ENCODE measurements at places on chromosomes 5 and 9.

DNA sequence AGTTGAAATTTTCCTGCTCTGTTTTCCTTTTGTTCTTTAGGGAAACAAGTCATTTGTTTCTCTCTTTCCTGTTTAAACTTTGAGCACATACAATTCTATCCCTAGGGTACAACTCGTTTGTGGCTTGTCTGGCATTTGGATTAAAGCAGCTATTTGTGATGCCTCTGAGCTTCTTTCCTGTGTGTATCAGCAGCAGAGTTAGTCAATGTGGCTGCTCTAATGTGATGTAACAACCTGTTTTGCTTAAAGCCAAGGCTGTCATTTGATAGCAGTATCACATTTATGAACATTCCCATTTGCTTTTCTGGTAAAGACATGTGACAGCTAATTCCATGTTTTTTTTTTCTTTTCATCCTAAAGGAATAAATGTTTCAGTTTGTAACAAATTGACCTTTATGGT is 314.3 kb upstream of the CHD1 start:
- DNase-seq, result no peak

- DNase-seq, result no peak
These were observed 49.0 kb downstream of the DAPK1 start for GRCh38 chr9:87546704-87547103.

DNA sequence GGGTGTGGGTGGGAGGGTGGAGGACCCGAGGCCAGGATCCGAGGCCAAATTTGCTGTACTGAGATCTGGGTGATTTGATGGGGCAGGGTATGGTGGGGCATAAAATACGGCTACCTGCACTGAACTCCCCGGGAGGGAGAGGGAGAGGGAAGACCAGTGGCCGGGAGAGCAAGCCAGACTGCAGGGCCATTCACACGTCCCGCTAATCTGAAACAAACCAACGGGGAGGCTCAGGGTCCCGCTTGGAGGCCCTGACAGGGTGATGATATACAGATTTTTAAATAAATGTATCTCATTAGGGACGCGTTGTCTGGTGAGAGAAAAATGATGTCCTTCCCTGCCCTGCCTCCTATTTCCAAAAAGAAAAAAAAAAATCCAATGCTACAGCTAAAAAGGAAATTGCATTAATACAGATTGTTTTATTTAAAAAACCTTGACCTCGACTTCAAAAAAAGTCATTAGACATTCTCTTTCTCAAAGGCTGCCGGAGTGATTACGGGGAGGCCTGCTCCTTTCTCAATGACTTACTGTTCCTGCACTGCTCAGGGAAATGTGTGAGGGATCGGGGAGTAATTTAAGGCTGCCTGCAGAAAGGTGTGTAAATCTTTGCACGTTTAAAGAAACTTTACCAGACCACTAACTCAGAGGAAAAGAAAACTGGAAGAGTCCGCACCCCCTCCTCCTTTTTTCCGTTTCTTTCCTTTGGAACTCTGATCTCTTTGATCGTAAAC is 11.5 kb upstream of the PRRX2 start:
- no peak for DNase-seq

DNA sequence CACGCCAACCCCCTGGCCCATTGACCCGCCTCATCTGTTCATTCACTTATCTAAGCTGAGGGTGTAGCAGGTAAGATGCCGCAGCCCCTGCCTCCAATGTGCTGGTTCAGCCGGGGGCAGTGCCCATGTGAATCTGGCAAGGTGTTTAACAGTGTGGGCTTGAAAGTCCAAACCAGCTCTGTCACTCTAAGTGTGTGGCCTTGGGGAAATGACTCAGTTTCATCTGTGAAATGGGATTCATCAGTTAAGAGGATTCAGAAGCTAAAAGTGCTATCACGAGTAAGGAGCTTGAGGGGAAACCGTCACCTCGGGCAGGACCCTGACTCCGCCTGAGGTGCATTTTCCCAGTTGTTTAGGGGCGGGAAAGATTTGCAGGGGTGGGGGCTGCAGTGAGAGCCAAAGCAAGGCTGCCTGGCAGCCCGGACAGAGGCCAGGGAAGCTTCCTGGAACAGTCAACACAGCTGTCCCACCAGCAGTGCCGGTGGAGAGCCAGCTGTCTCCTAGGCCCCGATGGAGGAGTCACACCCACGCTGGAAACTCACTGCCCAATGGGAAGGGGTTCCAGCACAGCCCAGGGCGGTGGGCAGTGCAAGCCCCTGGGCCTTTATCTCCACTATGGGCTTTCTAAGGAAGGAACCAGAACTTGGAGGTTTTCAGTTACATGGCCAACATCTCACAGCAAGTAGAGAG is 9.7 kb upstream of the URM1 start:
- DNase-seq, result no peak

- no peak for DNase-seq
These were observed 11.6 kb downstream of the GABRP start for GRCh38 chr5:170795154-170795553.

DNA sequence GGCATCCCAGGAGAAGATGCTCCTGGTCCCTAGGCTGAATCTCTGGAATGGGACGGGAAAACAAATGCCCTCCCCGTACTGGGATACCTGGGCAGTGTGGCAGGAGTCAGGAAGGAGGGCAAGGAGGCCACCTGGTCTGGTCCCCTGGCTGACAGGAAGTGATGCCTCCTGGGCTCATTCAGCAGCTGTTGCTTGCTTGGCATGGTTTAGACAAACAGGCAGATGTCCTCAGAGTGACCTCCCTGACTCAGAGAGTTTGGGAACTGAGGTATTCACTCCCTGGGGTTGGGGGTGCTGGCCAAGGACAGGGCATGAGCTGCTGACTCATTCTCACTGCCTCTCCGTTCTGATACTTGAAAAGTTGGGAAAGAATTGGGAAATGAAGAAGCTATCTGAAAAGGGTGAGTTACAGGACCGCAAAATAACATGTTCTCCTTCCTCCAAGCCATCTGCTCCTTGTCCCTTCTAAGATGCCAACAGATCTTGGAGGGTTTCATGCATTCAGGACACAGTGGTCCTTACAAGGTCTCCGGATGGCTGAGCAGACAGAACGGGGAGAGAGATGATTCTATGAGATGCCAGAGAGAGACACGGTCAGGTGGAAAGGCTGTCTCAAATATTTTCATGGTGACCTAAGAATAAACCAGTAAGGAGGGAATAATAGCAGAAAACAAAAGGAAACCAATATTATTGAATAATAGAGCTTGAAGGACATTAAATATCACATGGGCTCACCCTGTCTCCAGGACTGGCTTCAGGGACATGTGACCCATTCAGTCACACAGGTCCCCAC is 534.5 kb downstream of the BNC2 start:
- DNase-seq, result no peak

- DNase-seq, result no peak
These were observed 586 bp upstream of the FCHO2 start for GRCh38 chr5:72955143-72955767.

DNA sequence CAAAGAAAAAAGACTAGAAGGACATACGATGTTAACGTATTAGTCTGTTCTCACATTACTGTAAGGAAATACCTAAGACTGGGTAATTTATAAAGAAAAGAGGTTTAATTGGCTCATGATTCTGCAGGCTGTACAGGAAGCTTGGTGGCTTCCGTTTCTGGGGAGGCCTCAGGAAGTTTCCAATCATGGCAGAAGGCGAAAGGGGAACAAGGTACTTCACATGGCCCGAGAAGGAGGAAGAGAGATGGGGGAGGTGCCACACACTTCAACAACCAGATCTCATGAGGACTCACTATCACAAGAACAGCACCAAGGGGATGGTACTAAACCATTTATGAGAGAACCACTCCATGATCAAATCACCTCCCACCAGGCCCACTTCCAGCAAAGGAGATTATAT is 110.1 kb downstream of the CARTPT start:
- DNase-seq, result no peak

DNA sequence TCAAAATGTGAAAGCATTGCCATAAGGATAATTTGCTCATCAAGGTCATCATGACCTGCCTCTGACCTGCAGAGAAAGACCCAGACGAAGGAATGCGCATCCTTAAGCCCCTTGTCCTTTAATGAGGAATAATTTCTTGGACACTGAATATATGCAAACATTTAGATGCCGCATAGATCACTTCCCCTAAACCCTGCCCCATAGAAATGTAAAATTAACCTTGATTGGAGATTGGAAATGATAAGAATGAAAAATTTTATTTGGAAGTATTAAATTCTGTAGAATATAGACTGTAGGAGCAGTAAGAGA is 233.1 kb downstream of the ARHGAP26 start:
- DNase-seq, result no peak

- no peak for DNase-seq
These were observed 52.4 kb downstream of the FSD1L start for GRCh38 chr9:105500108-105500766.

GRCh38 chr9:137032858-137033257 is 970 bp upstream of the FUT7 start:
- no peak for DNase-seq

GRCh38 chr5:135194573-135195269 is 160.7 kb upstream of the PITX1 start:
- no peak for DNase-seq

DNA sequence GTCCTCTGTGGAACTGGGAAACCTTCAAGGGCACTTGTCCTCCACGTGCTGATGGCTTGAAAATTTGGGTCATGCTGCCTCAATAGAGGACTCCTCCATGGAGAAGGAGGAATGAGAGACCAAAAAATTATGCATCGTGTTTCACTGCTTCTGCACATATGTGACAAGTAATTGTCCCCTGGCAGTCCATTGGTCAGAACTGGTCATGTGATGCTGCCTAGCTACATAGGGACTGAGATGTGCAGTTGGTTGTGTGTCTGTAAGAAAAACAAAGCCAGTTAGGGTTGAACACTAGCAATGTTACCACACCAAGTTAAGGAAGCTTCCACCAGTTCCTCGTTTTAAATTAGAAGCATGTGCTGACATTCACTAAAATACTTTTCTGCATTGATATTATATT is 201.9 kb upstream of the ANKH start:
- no peak for DNase-seq

DNA sequence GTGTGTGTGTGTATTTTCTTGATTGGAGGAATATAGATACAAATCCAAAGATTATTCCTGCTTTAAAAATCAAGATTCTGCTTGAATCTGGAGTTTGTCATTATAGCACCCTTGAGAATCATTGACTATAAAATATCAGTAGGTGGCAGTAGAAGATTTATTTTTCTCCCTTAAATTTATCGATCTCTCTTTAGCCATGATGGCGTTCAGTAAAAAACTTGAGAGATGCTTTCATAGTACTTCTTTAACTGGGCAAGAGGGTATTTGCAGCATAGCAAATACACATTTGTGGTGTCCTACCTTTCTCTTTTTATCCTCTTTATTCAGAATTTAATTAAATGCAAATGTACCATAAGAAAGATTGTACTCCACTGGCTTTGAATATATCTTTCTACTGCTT is 307.7 kb downstream of the ADGRV1 start:
- no peak for DNase-seq

DNA sequence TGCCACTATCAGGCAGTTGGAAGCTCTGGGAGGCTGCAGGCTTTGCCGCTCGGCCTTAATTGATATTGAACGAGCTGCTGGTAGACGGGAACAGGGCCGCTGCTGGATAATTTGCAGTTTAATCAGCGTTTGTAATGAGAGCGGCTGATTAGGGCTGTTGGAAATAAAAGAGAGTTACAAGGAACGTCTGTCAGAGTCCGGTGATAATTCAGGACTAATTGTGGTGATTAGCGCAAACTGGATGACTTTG is 68.2 kb upstream of the TBCA start:
- no peak for DNase-seq

GRCh38 chr5:143041972-143042770 is 272.0 kb downstream of the ARHGAP26 start:
- no peak for DNase-seq

DNA sequence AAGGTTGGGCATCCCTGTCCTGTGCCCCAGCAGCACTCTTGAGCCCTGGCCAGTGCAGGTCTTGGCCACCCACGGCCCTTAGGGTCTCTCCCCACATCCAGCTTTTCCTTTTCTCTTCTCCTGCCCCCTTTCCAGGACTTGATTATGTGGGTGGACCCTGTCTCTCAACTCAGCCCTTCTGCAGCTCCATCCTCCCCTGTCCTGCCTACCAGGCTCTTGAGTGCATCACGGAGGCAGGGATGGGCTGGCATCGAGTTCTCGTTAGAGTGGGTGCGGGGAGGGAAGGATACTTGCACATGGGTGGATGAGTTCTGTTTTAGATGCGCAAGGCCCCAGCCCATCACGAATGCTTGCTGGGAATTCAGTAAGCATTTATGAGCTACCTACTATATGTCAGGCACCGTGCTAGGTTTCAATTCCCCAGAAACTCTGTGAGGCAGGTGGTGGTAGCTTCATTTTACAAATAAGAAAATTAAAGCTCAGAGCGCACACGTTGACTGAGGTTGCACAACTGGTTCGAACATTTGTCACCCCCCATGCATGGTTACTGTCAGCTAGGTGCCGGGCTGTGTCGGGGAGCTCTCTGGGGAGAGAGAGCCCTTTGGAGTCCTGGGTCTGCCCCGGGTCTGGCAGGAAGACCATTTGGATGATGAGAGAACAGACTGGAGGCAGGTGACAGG is 144.6 kb upstream of the PITX1 start:
- DNase-seq, result no peak

- DNase-seq, result no peak
These were observed 156.4 kb downstream of the DAB2IP start for GRCh38 chr9:121807823-121808278.

DNA sequence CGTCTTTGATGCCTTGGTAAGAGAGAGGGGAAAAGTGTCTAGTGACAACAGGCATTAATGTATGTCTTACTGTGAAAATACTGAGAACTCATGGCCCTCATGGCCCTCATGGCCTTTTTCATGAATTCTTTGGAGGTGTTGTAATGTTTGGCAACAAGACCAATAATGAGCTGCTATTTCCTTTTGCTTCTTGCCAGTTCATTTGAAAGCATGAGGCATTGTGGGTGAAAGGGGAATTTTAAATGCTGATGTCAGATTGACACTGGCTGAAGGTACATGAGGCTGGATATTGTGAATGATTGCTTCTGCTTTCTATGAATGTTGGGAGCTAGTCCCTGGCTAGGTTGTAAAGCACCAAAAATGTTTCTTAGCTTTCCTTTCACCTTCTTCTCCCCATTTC is 79.2 kb downstream of the DOCK2 start:
- DNase-seq, result no peak

DNA sequence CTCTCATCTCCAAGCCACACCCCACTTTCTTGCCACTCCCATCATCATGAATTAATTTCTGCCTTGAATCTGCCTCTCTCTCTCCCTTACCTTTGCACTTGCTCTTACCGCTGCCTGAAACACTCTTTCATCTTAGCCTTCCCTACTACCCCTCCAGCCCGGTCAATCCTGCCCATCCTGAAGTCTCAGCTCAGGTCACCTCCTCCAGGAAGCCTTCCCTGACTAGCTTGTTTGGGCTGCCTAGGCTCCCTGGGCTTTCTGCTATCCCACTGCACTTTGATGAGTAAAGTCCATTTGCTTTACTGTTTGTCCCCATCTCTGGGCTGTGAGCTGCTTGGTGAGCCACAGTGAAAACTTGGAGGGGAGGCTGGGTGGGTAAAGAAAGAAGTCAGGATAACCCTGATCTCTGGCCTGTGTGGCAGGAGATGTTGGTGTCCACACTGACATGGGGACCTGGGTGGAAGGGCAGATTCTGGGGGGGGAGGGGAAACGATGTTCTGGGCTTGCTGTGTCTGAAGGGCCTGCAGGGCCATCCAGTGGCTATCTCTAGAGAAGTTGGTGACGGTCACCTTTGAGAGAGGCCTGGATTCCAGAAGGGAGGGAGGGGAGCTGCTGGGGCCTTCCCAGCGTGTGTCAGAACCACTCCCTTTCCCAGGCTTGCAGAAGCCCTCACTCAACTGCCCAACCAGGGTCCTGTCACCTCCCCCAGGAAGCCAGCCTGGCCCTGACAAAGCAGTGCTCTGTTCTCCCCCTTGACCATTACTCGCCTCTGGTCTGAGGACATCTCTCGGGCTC is 75.0 kb upstream of the DAB2IP start:
- no peak for DNase-seq

GRCh38 chr5:113505181-113505580 is 8.3 kb upstream of the YTHDC2 start:
- DNase-seq, result no peak
